ENCODE measurements at places on chromosomes 4 and X.

DNA sequence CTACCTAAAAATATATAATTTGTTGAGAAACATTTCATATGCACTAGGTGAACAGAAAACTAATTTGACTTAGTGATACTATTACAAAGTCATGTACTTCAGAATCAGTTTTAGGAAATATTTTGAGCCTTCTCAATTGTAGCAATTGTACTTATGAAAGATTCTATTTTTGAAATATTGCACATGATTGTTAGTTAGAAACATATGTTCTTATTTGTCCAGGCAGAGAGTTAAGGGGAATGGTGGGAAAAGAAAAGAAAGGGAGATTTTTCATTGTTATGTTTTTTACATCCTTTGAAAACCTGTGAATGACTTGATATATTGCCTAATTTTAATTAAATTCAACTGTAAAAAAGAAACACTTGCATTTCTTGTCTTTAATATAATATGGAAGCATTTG lies 66.0 kb downstream of the GLRB start:
- no peak for DNase-seq

DNA sequence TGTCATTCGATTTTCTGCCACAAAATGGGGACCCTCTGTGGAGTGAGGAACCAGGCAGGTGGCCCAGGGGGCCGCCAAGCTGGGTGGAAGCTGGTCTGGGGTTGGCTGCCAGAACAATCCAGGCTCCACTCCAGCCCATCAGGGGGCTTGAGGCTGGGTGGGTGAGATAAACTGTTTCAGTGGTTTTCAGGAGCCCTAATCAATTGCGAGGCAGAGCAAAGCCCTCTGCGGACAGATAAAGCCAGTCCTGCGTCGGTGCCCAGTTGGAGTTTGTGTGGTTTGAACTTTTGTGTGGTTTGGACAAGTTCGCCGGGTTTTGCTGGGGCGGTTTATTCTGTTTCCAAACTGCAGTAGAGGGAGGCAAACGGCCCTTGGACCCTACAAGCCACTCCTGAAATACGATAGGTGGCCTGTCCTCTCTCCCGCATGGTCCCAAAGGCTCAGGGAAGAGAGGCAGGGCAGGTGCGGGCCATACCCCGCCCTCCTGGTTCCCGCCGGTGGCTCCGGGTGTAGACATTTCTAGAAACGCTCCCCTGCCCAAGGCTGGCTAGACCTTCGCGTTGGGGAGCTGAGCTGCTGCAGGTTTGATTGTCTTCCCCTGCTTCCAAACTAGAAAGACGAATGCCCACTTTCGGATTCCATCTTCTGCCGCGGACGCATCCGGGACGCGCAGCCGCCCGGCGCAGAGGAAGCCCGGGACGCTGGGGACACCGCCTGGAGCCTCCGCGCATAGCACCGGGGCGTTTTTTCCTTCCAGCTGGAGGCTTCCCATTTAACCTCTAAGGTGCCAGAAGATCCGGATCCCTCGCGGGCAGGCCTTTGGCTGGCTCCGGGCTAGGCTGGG lies 169.0 kb upstream of the BCOR start:
- DNase-seq = peak; percentile 48

DNA sequence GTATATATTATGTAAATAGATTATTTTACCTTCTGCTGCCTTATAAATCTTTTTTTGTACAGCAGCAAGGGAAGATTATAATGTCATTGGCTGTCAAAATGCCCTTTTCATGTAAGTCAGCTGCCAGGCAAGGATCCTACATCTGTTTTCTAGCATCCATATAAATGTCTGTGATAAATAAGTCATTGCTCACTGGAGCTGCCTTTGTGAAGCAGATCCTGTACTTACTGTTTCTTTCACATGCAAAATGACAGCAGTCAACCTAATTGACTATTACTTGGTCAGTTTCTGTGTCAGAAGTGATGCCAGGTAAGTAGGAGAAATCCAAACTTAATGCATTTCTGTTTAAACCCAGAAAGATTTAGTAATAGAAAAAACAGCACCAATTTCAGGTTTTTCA lies 620.7 kb downstream of the RPA4 start:
- DNase-seq = no peak

GRCh38 chr4:22072726-22073125 lies 124.2 kb upstream of the KCNIP4 start:
- DNase-seq = no peak

DNA sequence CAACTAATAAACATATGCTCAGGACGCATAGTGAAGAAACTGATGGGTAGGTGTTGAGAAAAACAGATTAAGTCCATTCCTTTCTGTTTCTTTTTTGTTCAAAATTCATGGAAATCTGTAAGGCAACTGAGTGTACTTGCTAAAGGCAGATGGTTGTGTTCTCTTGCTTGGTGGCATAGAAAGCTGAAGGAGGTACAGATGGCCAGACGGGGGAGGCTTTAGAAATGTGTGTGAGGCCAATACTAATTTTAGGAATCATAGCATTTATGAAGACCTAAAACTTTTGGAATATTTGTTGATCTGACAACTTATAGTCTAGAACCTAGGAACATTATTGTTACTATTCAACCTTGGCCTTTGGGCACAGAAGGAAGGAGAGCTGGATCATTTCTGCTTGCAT lies 56.8 kb upstream of the EMCN start:
- DNase-seq = no peak

GRCh38 chr4:8843597-8843996 lies 28.0 kb downstream of the HMX1 start:
- DNase-seq = no peak

DNA sequence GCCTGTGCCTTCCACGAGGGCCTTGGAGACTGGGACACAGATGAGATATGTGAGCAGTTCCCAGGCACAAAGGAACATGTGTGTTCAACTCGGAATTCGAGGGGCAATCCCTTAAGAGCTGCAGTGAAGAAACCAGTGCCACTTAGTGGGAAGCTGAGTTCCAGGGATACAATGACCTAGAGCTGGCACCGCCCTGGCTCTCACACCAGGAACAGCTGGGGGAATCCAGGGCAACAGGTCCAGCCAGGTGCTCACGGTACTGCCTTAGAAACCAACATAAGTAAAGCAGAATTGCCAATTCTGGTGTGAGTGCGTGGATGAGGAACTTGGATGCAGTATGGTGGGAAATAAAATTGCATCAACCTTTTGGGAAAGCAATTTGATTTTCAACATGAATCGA lies 122.9 kb downstream of the AFAP1 start:
- no peak for DNase-seq

- DNase-seq = no peak
Observed at GRCh38 chr4:139007640-139008039, 7.9 kb upstream of the NOCT start.

- DNase-seq = no peak
Observed at GRCh38 chr4:182231496-182231895, 11.7 kb upstream of the TENM3 start.

DNA sequence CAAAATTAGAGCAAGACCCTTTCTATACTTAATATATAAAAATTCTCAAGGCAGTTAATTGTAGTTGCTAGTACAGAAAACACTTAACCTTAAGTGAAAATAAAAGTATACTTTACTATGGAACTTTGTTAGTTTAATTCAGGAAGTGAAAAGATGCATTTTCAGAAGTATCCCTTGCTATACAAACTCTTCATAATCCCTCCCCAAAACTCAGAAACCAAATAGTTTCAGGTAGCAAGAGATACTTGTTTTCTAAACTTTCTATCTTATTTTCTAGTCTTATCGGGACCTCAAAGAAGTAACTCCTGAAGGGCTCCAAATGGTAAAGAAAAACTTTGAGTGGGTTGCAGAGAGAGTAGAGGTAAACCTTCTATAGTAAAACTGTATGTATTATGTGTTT lies 14.3 kb downstream of the PAICS start:
- no peak for DNase-seq

DNA sequence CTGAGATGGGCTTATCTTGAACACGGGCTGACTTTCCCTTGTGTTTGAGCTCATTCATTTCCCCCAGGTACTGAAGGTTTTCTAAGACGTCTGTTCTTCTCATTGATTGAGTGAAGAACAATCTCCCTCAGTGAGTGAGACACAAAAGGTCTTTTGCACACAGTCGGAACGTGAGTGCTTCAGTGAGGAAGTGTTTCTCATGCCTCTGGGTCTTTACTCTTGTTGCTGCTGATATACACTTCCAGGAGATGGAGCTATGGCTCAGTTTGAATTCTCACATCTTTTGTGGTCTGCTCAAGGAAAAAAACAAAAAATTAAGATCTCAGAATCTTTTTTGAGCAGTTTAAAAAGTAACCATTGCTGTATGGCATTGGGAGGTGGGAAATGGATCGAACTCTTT lies 981.9 kb upstream of the TENM3 start:
- DNase-seq = peak; percentile 3
